Esophagus (tissue), 2 donors: ENCODE measurements at places on chromosomes 5 and 9. TPM values are rescaled to one million over a fixed set of nuclear protein-coding genes. Genes with fewer than 3 reads are reported as not detected.

The C1QTNF3 gene
- polyA plus RNA-seq, result 5.0 TPM

The INSYN2B gene
- not detected for polyA plus RNA-seq

The DIPK1B gene
- polyA plus RNA-seq, result 1.6 TPM

The ZNF618 gene
- polyA plus RNA-seq, result 1.0 TPM

The TEK gene
- 0.55 TPM for polyA plus RNA-seq

The SCGB3A2 gene
- 0.13 TPM for polyA plus RNA-seq

The NR2F1-AS1 gene
- polyA plus RNA-seq, result 3.2 TPM

The SEPTIN8 gene
- polyA plus RNA-seq, result 22.1 TPM

The ARHGAP26 gene
- polyA plus RNA-seq, result 3.6 TPM

The STPG3 gene
- not detected for polyA plus RNA-seq

The DOCK8 gene
- 3.6 TPM for polyA plus RNA-seq

The ZDHHC11B gene
- 2.6 TPM for polyA plus RNA-seq

The DDX31 gene
- 8.0 TPM for polyA plus RNA-seq

The IL4 gene
- polyA plus RNA-seq, result not detected

The CSF2 gene
- polyA plus RNA-seq, result 0.05 TPM

The CTXN3 gene
- polyA plus RNA-seq, result 0.04 TPM

The FOXD1 gene
- 0.31 TPM for polyA plus RNA-seq

The AHRR gene
- 1.2 TPM for polyA plus RNA-seq

The LCN1 gene
- polyA plus RNA-seq, result not detected

The MCTP1 gene
- polyA plus RNA-seq, result 0.92 TPM

The C9orf153 gene
- polyA plus RNA-seq, result 0.14 TPM

The SPINK4 gene
- polyA plus RNA-seq, result not detected

The COL5A1 gene
- polyA plus RNA-seq, result 7.6 TPM

The NUTM2G gene
- 0.06 TPM for polyA plus RNA-seq

The SLC22A4 gene
- polyA plus RNA-seq, result 0.16 TPM

The GMCL2 gene
- polyA plus RNA-seq, result not detected

The IL13 gene
- not detected for polyA plus RNA-seq

The ADAMTS2 gene
- 1.4 TPM for polyA plus RNA-seq

The KIF4B gene
- not detected for polyA plus RNA-seq

The PCDHAC2 gene
- 0.06 TPM for polyA plus RNA-seq

The CENPK gene
- polyA plus RNA-seq, result 6.6 TPM

The CHSY3 gene
- polyA plus RNA-seq, result 0.14 TPM

The NR5A1 gene
- polyA plus RNA-seq, result 0.02 TPM

The TRMT10B gene
- 4.3 TPM for polyA plus RNA-seq

The CPLANE1 gene
- polyA plus RNA-seq, result 1.8 TPM

The TEX48 gene
- polyA plus RNA-seq, result not detected

The SLC6A7 gene
- not detected for polyA plus RNA-seq

The COL15A1 gene
- 5.2 TPM for polyA plus RNA-seq

The IFNA13 gene
- not detected for polyA plus RNA-seq

The HTR4 gene
- polyA plus RNA-seq, result 0.20 TPM

The CNTNAP3B gene
- polyA plus RNA-seq, result 7.3 TPM

The ARSI gene
- polyA plus RNA-seq, result 1.6 TPM

The ZNF883 gene
- polyA plus RNA-seq, result 0.92 TPM

The OGN gene
- 1.9 TPM for polyA plus RNA-seq

The ASPN gene
- 2.5 TPM for polyA plus RNA-seq

The C6 gene
- polyA plus RNA-seq, result 0.09 TPM

The OSMR gene
- 4.6 TPM for polyA plus RNA-seq

The CKS2 gene
- polyA plus RNA-seq, result 81.6 TPM
